Activated gamma-delta T cell treated with Interleukin-2 at 50 U/mL for 16 hours (primary cell): ENCODE measurements at places on chromosomes 1 and 21.

GRCh38 chr1:202856014-202856413 lies 32.9 kb downstream of the RABIF start:
- DNase-seq: no peak

DNA sequence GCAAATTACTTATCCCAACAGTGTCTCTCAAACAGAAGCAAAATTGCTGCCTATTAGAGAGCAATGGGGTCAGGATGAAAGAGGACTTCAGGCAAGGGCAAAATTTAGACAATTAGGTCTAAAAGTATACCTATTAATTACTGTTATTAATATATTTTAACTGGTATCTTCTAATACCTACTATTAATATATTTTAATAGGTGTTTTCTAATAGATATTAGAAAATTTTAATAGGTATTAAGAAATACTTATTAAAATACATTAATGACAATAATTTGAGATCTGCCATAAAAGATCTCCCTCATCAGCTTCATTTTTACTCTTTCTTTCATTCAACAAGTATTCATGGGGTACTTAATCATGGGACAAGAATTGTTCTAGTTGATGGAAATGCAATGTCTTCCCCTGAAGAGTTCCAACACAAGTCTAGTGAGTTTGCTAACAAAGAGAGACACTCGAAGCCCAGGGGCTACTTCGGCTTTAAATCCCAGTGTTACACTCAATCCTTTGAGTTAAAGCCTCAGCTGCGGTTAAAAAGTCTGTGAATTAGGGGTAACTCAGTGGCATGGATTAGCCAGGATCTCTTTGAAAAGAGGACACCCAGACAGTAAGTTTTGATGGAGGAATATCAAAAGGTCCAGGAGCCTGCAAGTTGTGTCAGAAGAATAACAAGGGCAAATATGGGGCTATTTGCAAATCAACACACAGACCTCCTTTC lies 44.1 kb downstream of the STYXL2 start:
- DNase-seq: no peak

- no peak for DNase-seq
Measured at GRCh38 chr1:177569476-177569875, 398.7 kb downstream of the BRINP2 start.

GRCh38 chr1:82153272-82153629 lies 352.5 kb downstream of the ADGRL2 start:
- DNase-seq: no peak

DNA sequence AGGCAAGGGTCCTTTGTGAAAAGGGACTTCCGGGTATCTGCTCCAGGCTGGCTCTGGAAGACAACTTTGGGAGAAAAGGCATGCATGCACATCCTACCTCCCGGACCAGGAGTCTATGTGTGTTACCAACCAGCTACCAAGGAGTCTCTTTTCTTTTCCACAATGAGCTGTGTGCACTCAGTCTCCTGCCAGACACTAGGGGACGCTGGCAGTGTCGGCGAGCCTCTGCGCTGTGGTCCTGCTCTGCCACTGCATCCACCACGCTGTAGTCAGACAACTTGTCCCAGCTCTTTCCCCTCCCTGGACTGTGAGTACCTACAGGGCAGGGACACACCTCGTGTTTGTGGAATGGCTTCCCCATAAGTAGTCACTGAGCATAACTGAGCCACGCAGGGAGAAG lies 5.1 kb upstream of the SSR2 start:
- no peak for DNase-seq

- peak; percentile 94 for DNase-seq
Measured at GRCh38 chr1:154335025-154335714, 9.8 kb downstream of the ATP8B2 start.

GRCh38 chr1:225533238-225533637 lies 105.4 kb upstream of the LBR start:
- DNase-seq: no peak

DNA sequence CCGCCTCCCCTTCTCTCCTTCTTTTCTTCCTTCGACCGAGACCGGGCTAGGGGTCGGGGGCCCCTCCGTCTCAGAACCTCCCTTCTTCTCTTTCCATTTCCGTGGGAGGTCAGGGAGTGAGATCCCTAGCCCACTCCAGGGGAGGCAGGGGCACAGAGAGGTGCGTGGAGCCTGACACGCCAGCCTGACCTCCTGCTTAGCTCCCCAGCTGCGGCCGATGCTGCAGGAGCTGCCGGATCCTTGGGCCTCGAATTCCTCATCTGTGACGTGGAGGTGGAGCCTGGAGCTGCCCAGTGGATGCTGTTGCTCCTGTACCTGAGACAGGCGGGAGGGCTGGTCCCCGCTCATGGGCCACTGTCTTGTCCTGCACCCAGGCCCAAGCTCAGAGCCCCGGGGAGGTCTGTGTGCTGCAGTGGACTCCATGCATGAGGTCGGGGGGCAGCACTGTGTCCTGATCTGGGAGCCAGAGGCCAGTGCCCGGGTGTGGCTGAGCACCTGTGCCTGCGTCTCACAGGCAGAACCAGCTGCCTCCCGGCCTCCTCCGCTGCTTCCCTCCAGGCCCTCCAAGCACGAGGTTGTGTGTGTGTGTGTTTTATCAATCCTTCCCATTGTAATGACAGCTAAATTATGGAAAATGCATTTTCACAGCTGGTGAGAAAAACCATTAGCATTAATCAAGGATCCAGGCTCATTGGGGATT lies 55.3 kb upstream of the TTC34 start:
- no peak for DNase-seq

- DNase-seq: no peak
Measured at GRCh38 chr1:90394247-90394646, 322.9 kb downstream of the BARHL2 start.
